ENCODE measurements at places on chromosomes 3 and 15.
A peak's percentile ranks its signal among the peaks of the same experiment; 100 is the strongest.

DNA sequence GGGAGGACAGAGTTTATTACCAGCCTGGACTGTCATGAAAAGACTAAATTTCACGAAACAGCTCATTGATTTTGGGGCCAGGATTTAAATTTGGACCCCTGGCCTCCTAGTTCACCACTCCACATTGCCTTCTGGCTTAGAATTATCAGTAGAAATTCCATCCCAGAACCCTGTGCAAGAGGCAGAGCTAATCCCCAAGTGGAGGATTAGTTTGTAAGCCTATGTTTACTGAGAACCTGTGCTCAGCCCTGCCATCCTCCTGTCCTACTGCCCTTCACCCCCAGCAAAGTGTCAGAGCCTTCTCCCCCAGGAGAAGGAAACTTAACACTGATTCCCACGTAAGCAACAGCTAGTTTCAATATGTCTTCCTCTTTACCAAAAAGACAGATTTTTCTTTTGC lies 99.4 kb downstream of the SST start:
- H3K4me1 ChIP-seq, result peaks cover 9% of the 10 kb centered on the region
- H3K27me3 ChIP-seq, result no peaks in the 10 kb centered on the region
- no peak overlapping the region for H3K4me3 ChIP-seq
- no peaks in the 10 kb centered on the region for H3K36me3 ChIP-seq
- DNase-seq, result no peak
- H3K27ac ChIP-seq, result no peak overlapping the region

DNA sequence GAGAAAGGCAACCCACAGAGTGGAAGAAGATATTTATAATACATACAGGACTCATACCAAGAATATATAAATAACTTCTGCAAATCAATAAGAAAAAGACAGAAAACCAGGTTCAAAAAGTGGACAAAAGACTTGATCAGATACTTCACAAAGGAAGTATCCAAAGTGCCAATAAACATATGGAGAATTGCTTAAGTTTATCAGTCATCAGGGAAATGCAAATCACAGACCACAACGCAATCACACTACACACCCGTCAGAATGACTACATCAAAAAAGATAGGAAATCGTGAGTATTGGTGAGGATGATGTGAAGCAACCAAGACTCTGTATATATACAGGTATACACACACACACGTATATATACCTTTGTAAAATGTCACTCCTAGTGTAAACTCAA lies 180.6 kb downstream of the FAM43A start:
- no peaks in the 10 kb centered on the region for H3K36me3 ChIP-seq
- no peak overlapping the region for H3K27ac ChIP-seq
- no peaks in the 10 kb centered on the region for H3K27me3 ChIP-seq
- no peak for DNase-seq
- peaks cover 1% of the 10 kb centered on the region for H3K4me1 ChIP-seq

DNA sequence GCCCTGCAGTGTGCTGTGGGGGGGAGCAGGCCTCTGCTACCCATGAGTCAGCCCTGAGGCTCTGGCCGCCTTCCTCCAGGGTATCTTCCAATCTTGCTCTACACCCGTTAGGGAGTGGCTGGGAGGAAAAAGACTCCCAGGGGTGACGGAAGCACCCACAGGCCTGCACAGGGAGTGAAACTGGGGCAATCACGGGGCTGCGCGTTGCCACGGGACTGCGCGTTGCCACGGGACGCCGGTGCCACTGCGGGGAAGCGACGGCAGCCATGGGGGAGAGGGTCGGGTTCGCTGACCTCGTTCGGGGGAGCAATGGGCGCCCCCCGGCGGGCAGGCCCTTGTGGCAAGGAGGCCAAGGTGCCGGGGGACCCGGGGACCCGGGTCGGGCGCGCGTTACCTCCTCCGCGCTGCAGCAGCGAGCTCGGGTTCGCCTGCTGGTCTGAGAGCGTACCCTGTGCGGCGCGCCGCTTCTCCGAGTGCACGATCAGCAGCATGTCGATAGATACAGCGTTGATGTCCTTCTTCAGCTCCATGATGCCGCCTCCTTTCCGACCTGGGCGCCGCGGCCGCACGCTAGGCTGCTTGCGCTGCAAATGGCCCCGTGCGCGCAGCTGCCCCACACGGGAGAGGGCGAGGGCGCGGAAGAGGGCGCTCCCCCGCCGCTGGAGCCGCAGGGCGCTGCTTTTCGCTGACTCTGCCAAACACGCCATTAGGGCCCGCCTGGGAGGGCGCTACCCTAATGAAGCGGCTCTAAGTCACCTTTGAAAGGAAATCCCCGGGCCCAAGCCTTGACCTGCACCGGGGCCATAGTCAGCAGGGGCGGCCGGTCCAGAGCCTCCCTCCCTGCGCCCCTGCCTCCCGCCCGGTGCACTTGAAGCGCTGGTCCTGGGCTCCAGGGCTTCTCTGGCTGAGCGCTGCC lies at the start of gene KY:
TSS of gene KY (minus strand) at position 592 of the 916 bp plus-strand sequence. CDS start at position 530, 62 bp downstream.
- no peak within 1 kb of the TSS for H3K27ac ChIP-seq
- no peaks in the 10 kb centered on the region for H3K36me3 ChIP-seq
- no peak within 1 kb of the TSS for H3K4me3 ChIP-seq
- DNase-seq, result peak; percentile 56
- peaks cover 39% of the 10 kb centered on the region for H3K27me3 ChIP-seq

GRCh38 chr3:66299891-66300290 lies 79.1 kb downstream of the SLC25A26 start:
- H3K4me1 ChIP-seq, result no peaks in the 10 kb centered on the region
- H3K27me3 ChIP-seq, result no peaks in the 10 kb centered on the region
- no peak overlapping the region for H3K4me3 ChIP-seq
- no peak overlapping the region for H3K27ac ChIP-seq
- DNase-seq, result no peak

DNA sequence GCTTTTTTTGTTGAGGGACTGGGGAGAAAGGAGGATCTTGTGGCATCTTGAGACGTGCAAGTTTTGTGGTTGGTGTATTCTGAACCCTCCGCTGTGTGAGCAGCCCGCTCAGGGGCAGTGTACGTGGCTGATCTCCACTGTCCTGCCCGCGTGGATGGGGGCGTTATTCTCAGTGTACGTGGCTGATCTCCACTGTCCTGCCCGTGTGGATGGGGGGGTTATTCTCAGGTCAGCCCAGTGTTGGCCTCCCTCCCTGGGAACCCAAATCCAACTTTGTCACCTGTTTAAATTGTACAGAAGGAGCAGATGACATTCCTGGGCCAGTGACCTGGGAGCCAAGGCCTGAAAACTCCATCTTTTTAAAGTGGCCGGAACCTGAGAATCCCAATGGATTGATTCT lies 84.0 kb downstream of the PGPEP1L start:
- DNase-seq, result no peak
- no peak overlapping the region for H3K4me3 ChIP-seq
- no peak overlapping the region for H3K27ac ChIP-seq
- H3K27me3 ChIP-seq, result no peaks in the 10 kb centered on the region
- H3K36me3 ChIP-seq, result peaks cover 6% of the 10 kb centered on the region

DNA sequence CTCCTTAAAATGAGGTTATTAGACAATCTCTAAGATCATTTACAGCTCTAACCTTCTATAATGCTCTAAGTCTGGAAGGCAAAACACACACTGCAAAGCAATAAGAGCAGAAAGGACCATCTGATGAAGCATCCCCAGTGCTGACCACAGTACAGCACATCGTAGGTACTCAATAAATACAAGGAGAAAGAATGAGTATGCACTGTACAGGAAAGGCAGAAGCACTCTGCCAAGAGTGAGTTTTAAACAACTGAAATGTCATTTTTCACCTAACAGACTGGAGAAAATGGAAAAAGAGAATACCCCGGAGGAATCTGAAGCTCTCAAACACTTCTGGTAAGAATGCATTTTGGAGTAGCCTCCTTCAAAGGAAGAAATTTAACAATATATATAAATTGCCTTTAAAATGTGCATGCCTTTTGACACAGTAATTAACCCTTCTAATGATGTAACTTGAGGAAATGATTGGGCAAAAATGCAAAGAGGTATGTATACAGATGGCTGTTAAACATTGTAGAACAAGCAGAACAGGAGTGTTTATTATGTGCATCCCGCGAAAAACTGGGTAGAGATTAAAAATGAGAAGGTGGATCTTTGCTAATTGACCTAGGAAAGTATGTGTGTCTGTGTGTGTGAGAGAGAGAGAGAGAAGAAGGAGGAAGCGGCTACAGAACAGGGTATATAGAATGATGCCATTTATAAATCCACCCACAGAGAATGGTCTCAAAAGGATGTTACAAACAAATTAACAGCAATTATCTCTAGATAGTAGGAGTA lies 8.0 kb upstream of the OXTR start:
- H3K36me3 ChIP-seq, result no peaks in the 10 kb centered on the region
- DNase-seq, result no peak
- no peaks in the 10 kb centered on the region for H3K27me3 ChIP-seq
- no peaks in the 10 kb centered on the region for H3K4me1 ChIP-seq
- no peak overlapping the region for H3K27ac ChIP-seq

DNA sequence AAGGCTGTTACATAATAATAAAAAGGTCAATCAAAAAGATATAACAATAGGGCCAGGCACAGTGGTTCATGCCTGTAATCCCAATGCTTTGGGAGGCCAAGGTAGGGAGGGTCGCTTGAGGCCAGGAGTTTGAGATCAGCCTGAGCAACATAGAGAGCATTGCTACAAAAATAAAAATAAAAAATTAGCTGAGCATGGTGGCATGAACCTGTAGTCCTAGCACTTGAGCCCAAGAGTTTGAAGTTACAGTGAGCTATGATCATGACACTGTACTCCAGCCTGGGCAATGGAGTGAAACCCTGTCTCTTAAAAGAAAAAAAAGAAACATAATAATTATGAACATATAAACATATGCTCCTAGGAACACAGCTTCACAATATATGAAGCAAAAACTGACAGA lies 29.3 kb downstream of the AVEN start:
- no peak for DNase-seq
- no peaks in the 10 kb centered on the region for H3K4me1 ChIP-seq
- H3K36me3 ChIP-seq, result no peaks in the 10 kb centered on the region
- H3K27ac ChIP-seq, result no peak overlapping the region

DNA sequence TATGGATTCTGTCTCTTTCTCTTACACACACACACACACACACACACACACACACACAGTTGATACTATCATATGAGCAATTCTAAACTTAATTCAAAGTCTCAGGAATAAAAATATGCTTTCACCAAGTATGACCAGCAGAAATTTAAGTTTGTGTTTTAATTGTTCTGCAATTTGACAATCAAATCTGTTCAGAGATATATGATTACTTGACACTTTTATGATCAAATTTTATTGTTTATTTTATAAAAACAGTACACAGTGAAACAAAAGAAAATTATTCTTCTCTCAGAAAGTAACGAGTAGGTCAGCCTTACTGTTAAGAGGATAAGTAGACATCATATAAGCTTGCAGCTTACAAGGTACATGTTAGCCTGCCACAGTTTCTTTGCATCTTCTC lies 114.3 kb downstream of the NEK10 start:
- H3K27ac ChIP-seq, result no peak overlapping the region
- H3K4me3 ChIP-seq, result no peak overlapping the region
- no peaks in the 10 kb centered on the region for H3K4me1 ChIP-seq
- H3K27me3 ChIP-seq, result no peaks in the 10 kb centered on the region
- no peak for DNase-seq

DNA sequence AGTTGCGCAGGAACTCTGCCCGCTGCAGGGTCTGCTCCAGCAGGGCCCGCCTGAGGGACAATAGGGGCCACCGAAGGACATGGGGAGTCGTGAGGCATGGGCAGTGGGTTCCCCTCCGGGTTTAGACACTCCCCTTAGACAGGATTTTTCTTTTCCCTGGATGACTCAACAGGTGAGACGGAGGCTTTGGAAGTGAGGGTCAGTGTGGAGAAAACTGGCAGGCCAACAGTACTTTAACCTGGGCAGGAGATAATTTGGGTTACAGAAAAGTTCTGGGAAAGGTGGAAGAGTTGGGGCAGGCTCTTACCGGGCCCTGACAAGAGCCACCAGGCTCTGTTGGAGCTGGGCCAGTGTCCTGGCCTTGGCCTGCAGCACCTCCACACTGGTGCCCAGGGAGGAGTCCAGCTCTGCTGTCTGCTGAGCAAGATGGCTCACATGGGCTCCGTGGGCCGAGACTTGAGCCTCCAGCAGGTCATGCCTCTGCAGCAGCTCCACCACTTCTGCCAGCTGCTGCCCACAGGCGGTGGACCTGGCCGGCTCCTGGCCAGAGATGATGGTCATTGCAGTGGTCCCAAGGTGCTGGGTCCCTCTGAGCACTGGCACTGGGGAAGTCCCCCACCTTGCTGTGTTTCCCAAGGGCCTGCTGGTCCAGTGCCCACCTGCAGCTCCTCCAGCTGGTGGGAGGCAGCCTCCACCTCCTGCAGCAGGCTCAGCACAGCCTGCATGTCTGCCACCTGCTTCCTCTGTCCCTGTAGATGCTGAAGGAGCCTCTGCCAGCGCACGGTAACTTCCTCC lies 11.0 kb downstream of the SPTBN5 start:
- no peak overlapping the region for H3K4me3 ChIP-seq
- H3K4me1 ChIP-seq, result no peaks in the 10 kb centered on the region
- no peaks in the 10 kb centered on the region for H3K36me3 ChIP-seq
- no peak overlapping the region for H3K27ac ChIP-seq

- no peak for DNase-seq
- H3K4me1 ChIP-seq, result no peaks in the 10 kb centered on the region
- H3K27me3 ChIP-seq, result no peaks in the 10 kb centered on the region
- no peak overlapping the region for H3K27ac ChIP-seq
These were observed 15.8 kb upstream of the GRM2 start for GRCh38 chr3:51691021-51691420.

DNA sequence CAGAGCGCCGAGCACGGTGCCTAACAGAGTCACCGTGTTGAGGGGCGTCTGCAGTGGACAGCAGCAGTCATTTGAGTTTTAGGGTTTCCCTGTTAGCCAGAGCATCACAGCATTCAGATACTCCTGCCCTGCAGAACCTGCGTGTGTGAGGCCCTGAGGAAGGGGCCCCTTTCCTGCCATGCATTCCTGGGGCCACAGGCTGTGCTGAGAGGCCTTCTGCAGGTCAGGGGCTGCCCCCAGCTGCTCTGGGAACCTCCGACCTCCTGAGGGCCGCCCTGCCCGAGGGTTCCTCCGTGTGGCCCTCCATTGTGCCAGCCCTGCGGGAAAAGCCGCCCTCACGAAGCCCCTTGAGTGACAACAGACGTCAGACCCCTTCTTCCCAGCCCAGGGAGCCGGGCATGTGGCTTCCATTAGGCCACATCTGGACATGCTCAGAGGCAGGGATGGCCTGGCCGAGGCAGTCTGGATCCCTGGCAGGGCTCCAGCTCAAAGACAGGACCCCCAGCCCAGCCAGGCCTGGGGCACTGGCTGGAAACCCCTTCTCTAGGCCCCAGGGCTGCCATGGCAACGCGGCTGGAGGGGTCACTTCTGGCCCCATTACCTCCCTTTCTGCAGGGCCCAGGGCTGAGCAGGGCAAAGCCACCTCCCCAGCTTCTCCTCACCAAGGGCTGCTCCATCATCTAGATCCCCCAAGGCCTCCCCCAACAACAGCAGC lies 25.3 kb downstream of the FBLN2 start:
- DNase-seq, result no peak
- H3K27me3 ChIP-seq, result no peaks in the 10 kb centered on the region
- no peak overlapping the region for H3K27ac ChIP-seq
- peaks cover 19% of the 10 kb centered on the region for H3K4me1 ChIP-seq
- H3K36me3 ChIP-seq, result no peaks in the 10 kb centered on the region

DNA sequence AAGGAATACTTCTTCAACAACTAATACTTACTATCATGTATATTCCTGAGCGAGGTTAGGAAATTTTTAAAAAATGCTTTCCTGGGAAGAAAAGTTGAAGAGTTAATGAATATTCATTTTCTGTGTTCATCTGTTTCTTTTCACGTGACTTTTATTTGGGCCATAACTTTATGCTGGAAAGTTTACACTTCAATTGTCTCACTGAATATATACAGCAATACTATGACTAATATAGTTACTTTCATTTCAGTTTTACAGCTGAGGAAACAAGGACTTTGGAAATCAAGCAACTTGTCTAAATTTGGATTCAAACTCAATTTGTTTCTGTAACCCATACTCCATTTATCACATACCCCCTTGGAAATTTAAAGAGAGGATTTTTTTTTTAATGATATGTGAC lies 894.2 kb downstream of the ROBO1 start:
- no peak overlapping the region for H3K27ac ChIP-seq
- no peaks in the 10 kb centered on the region for H3K36me3 ChIP-seq
- no peak overlapping the region for H3K4me3 ChIP-seq
